Right renal cortex interstitium (tissue), 3 donors: ENCODE measurements at places on chromosomes 3 and 15. TPM values are rescaled to one million over a fixed set of nuclear protein-coding genes. Genes with fewer than 3 reads are reported as not detected.

Gene ABHD17C
- 36.3 TPM for polyA plus RNA-seq

Gene SIDT1
- 2.6 TPM for polyA plus RNA-seq

DNA sequence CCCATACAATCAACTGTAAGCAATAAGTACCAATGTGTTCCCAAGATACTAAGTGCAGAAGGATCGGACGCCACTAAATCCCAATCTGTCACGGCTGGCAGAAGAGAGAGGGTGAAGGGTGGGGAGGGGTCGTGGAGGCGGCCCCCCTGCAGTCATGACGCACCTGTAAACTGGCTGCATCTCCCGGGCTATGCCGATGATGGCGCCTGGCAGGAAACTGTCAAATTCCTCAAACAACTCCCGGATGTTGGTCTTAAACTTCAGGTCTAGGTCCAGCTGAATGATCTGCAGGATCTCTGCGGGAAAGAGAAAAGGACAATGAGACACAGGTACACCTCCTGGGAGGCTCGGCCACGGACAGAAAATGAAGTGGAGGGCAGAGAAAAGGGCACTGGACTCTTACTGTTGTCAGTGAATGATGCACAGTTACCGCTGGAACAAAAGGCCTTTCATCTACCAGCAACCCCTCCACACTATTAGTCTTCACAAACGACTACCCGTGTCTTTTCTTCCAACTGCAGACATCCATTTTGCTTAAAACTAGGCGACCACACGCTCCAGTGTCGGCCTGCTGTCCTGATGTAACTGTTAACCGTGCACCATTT, 114.6 kb downstream of the XXYLT1 start:
- DNase-seq, result no peak

DNA sequence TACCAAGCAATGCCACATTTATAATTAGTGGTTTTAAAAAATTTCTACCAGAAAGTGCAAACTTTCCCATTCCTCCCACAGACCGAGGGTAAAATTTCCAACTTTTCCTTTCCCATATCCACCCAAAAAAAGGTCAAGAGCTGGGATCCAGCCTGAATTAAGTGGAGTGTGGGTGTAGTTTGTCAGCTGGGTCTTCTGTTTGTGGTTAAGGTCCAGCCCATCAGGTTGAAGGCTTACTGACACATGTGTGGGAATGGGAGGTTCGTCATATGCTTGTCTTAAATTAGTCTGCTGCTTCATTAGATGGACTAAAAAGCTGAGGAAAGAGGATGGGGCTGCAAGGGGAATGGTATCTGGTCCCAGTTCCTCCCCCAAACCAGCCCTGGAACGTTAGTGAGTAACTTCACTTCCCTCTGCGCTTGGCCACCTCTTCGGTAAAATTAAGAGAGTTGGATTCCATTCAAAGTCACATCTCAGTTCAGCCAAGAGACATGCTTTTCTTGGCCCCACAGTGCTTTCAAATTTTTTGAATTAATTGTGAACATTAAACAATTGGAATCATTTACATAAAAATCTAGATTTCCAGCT, 59.0 kb upstream of the PLCL2 start:
- no peak for DNase-seq

- DNase-seq, result no peak
Observed at GRCh38 chr3:35523838-35524237, 115.5 kb upstream of the ARPP21 start.
